ENCODE measurements at places on chromosomes 16 and 17.

DNA sequence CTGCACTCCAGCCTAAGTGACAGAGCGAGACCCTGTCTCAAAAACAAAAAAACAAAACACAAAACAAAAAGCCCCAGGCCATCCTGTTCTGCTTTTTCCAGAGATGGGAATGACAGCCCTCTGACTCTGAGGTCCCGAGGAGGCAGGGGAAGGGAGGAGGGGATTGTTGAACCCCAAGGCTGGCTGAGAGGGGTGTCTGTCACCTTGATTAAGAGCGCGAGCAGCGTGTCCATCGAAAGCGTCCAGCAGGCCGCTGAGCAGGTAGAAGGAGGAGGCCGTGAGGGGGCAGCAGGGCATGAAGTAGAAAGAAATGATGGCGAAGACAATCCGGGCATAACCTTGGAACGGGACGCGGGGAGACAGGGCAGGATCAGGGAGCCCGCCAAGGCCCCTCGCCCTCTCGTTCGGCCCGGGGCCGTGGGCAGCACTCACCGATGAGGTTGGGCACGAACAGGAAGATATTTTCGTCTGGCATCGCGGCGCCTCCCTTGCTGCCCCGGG lies 593 bp downstream of the CDIPT start:
- DNase-seq = no peak

- DNase-seq = no peak
These were observed 298.2 kb downstream of the HAPSTR1 start for GRCh38 chr16:9389543-9390207.

GRCh38 chr16:88308441-88309173 lies 74.2 kb upstream of the ZNF469 start:
- no peak for DNase-seq

DNA sequence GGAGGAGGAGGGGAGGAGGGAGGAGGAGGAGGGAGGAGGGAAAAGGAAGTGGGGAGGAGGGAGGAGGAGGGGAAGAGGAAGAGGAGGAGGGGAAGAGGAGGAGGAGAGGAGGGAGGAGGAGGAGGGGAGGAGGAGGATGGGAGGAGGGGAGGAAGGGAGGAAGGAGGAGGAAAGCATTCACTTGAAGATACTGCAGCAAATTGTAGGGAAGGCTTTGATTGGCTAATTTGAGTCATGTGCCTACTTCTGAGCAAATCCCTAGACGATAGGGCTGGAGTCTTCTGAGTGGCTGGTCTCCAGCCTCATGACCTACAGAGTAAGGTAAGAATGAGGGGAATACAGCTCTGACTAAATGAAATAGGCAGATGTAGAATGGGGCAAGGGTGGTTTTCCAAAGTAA lies 783.2 kb upstream of the RBFOX1 start:
- no peak for DNase-seq

GRCh38 chr17:9905902-9906301 lies 831 bp upstream of the RCVRN start:
- DNase-seq = no peak

- DNase-seq = no peak
These were observed 111.8 kb downstream of the SMG6 start for GRCh38 chr17:2191785-2192184.

DNA sequence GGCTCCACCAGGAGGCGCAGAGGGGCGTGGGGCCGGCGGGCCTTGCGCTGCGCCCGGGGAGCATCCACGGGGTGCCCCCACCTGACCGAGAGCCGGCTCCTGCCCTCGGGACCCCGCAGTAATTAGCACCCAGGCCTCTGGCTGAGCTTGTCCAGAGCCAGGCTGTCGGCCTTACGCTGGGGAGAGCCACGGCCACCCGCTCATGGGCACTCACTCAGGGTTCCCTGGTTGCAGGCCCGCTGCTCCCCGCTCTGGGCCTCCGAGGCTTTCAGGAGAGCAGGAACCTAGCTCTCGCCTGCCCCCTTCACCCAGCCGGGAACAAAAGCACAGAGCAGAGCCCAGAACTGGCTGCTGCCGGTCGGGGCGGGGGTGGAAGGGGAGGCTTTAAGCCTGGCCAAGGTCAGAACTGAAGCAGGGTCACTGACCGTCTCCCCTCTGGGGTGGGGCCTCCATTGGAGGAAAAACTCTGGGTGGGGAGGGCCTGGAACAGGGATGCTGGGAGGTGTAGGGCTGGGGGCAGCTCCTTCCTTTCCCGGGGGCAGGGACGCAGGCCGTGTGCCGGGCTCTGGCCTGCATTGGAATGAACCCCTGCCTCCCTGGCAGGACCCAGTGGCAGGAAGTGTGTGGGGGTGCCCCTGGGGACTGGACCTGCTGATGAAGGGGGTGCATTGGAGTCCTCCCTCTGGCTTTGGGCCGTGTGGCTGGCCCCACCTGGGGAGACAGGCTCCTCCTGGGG lies 12.3 kb downstream of the GLIS2 start:
- DNase-seq = no peak

DNA sequence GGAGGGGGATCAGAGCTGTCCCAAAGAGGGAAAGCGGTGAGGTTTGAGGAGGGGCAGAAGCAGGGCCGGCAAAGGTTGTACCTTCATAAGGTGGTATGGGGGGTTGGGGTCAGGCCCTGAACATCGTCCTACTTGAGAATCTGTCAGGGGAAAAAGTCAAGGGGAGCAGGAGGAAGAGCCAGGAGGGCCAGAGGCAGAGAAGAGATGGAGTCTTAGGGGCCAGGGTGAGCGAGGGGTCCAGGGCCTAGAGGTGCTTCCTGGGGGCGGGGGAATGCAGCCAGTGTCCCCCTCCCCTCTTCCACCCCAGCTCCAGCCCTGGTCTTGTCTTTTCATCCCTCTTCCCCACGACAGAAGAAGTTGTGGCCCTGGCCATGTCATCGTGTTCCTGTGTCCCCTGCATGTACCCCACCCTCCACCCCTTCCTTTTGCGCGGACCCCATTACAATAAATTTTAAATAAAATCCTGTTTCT lies 1.3 kb upstream of the PRRT2 start:
- no peak for DNase-seq

DNA sequence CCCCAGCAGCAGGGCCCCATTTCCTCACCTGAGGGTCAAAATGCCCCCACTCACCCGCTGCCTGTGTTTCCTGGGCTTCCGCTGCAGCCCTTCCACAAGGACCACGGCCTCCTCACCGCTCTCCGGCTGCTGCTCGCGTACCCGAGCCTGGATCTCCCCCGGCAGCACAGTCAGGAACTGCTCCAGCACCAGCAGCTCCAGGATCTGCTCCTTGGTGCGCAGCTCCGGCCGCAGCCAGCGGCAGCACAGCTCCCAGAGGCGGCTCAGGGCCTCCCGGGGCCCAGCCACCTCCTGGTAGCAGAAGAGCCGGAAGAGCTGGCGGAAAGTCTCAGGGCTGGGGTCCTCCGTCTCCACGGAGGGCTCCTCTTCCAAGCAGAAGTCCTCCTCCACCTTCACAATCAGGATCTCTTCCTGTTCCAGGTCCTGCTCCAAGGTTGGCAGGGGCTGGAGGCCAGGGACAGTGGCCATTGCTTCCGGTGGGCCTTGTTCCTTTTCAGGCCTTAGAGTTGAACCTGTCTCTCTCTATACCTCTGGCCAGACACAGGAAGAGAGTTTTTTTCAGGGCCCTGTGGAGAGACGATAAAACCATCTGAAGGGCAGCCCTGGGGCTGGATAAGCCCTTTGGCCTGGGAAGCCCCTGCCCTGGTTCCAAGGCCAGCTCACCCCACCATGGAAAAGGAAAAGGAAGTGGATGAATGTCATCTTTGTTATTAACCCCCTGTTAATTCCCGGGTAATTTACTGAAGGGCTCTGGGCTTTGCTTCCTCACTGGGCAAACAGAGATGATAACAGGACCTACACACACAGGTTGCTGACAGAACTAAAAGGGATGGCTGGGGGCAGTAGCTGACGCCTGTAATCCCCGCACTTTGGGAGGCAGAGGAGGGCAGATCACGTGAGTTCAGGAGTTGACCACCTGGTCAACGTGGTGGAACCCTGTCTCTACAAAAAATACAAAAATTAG lies 1.2 kb downstream of the ZNF500 start:
- DNase-seq = no peak

DNA sequence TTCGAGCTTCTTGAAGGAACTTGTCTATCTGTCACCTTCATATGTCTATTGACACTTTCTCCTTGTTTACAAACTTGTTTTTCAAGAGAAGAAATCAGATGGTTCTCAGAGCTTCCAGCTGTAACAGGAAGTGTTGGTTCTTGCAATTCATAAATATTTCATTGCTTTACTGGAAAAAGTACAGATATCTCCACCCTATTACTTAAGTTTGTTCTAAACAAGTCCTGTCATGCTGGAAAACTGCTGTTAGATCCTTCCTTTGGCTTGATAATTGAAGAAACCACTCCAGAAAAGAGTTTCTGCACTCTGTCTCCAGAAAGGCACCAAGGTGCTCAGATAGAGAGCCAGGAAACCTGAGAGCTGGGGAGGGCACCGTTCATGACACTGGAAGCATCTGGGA lies 181.6 kb downstream of the DNAH9 start:
- DNase-seq = no peak

GRCh38 chr17:38538906-38539305 lies 66.8 kb downstream of the SRCIN1 start:
- no peak for DNase-seq

DNA sequence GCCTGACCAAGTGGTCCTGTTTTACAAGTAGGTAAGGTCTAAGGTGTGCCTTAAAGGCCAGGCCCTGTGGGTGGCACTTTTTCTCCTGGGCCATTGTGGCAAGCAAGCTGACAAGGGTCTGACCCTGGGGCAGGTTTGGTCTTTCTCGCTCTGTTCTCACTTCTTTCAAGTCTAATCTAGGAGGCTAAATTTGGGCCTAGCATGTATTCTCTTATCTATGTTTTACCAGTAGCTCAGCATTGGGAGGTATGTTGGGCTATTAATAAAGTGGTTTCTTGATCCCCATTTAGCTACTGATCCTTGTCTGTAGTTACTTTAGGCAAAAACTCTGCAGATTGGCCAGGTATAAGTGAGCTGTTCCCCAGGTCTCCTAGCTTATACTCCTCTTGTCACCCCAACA lies 77.7 kb downstream of the DNAH3 start:
- no peak for DNase-seq

Data from stimulated activated CD4-positive, alpha-beta T cell treated with anti-CD3 and anti-CD28 coated beads, Interleukin-15, amount 100 ng/mL, for 1 hour (primary cell).